G401 (cell line): ENCODE measurements at places on chromosomes 16 and 17.

DNA sequence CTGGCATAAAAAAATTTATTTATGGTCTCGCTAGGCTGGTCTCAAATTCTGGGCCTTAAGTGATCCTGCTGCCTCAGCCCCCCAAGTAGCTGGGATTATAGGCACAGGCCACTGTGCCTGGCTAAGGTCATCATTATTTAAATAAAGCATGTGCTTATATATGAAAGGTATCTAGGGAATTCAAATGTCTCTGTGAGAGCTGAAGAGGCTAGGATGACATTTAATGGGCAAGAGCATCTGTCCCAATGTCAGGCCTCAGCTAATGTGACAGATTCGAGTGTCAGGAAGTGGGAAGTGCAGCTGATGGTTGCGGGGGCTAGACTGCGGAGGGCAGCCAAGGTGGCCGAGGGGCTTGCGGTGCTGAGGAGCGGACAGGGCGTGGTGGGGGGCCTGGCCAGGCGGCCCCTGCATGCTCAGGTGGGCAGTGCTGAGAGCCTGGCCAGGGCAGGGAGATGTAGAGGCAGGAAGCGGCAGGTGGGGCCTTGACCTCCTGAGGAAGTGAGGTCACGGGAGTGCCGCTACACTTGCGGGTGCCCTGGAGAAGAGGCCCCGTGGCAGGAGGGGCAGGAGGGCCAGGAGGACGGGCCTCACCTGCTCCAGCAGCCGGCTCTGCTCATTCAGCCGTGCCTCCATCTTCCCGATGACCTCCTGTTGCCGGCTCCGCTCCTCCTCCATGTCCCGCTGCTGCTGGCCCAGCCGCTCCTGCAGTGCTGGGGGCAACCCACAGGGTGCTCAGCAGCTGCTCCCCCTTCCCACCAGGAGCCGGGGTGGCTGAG is 12.6 kb upstream of the MRPL38 start:
- DNase-seq = no peak

DNA sequence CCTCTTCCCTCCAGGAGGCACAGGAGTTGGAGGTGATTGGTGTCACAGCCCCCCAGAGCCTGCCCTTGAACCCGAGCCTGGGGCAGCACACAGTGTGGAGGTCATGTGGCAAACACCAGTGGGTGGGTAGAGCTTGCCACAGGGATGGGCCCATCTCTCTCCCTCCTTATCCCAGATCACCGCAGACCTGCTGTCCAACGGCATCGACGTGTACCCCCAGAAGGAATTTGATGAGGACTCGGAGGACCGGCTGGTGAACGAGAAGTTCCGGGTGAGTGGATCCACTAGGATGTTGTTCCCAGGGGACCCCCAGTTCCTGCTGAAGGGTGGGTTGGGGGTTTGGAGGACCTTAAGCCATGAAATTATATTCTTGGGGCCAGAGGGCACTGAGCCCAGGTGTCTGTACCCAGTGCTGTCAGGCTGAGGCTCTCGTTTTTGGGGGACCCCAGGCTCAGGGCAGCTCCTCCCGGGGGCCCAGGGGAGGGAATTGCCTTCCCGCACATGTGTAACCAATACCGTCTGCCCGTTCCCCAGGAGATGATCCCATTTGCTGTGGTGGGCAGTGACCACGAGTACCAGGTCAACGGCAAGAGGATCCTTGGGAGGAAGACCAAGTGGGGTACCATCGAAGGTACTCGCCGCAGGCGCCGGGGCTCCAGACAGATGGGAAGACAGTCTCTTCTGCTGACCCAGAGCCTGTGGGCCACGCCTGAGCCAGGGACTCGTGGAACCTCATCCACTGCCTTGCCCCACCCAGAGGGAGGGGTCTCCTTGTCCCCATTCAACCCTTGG is 351.9 kb downstream of the SEC14L1 start:
- no peak for DNase-seq

- DNase-seq = no peak
Measured at GRCh38 chr16:69035375-69035774, 70.1 kb upstream of the HAS3 start.

- DNase-seq = no peak
Measured at GRCh38 chr16:65476448-65476955, 354.6 kb upstream of the CDH11 start.

GRCh38 chr17:63927464-63928171 is 4.5 kb downstream of the CD79B start:
- DNase-seq = no peak

DNA sequence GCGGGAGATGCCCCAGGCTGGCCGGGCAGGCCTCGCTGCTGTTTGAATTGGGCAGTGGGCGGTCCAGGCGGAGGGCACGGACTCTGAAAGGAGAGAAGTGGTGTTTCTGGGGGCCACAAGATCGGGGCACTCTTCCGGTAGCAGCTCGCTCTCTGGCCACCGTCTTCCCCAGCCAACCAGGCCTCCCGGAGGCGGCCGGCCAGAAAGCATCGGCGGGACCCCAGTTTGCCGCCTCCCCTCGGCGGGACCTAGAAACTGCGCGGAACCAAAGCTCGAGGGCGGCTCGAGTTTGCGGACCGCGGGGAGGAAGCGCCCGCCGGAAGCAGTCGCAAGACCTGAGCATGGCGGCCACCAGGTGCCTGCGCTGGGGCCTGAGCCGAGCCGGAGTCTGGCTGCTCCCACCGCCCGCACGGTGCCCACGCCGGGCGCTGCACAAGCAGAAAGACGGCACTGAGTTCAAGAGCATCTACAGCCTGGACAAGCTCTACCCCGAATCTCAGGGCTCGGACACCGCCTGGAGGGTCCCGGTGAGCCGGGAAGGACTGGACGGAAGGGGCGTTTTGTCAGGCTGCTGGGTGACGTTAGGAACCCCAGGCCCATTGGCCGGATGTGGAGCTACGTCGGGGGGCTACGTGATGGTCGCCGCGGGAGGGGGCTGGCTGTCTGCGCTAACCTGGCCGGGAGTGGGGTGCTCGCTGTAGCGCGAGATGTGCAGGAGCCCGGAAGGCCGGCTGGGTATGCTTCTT is at the start of gene MRPL58:
TSS of gene MRPL58 (plus strand) at position 325 of the 746 bp plus-strand sequence. CDS start at position 342, 17 bp downstream.
- DNase-seq = peak; percentile 80

DNA sequence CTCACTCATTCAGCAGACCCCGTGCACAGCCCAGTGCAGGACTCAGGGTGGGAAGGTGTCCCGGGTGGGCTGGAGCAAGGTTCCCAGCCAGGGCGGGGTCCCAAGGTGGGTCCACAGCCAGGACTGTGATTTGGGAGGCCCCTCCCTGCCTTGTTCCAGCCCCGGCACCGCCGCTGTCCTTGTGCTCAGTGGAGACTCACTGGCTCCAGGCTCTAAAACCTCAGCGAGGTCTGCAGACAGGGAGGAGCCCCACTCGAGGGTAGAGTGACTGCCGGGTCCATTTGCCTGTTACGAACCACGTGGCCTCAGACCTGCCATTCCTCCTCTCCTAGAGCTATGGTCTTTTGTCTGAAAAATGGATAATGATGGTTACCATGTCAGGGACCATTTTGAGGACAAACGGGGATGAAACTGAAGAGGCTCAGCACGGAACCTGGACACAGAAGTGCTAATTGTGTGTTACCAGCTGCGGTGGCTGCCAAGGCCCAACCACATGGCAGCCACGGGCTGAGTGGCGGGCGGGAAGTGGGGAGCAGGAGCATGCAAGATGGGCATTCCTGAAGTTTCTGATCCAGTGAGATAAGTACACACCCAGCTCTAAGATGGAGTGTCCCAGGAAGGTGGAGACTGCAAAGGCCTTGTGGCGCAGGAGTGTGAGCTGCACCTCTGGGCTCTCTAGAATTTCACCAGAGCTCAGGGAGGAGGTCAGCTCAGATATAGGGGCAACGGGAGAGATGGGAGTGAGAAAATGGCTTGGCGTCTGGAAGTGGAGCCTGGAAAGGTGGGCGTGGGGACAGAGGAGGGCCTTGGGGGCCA is 317.6 kb downstream of the SEC14L1 start:
- DNase-seq = no peak

- no peak for DNase-seq
Measured at GRCh38 chr17:52030052-52030451, 128.5 kb downstream of the CA10 start.

GRCh38 chr17:77493901-77494663 is 353.3 kb downstream of the SEC14L1 start:
- DNase-seq = no peak

DNA sequence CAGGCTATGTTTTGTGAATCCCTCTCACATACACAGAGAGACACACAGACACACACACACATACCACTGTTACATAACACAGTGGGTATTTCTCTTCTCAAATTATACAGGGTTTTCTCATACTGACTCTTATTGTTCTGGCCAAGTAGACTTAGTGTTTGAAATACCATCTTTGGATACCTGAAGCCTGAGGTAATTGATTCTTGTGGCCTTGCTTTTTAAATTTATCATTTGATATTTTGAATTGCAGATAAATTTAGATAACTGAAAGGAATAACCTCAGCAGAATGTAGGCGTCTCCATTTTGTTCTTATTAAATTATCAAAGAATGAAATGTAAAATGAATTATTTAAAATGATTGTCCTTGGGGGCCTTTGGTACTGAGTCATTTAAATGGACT is 223.8 kb downstream of the LGALS9B start:
- DNase-seq = no peak

GRCh38 chr17:42519546-42520491 is 16.2 kb upstream of the NAGLU start:
- DNase-seq = peak; percentile 79

GRCh38 chr16:70553645-70554044 is 30.0 kb downstream of the SF3B3 start:
- no peak for DNase-seq

- no peak for DNase-seq
Measured at GRCh38 chr17:71546419-71546818, 574.4 kb upstream of the SOX9 start.
